Stimulated activated CD8-positive, alpha-beta memory T cell treated with anti-CD3 and anti-CD28 coated beads, Interleukin-7, amount 100 ng/mL, for 48 hours (primary cell): ENCODE measurements at places on chromosomes 12 and 14.

- DNase-seq: no peak
Observed at GRCh38 chr12:26519462-26519861, 313.5 kb downstream of the ITPR2 start.

DNA sequence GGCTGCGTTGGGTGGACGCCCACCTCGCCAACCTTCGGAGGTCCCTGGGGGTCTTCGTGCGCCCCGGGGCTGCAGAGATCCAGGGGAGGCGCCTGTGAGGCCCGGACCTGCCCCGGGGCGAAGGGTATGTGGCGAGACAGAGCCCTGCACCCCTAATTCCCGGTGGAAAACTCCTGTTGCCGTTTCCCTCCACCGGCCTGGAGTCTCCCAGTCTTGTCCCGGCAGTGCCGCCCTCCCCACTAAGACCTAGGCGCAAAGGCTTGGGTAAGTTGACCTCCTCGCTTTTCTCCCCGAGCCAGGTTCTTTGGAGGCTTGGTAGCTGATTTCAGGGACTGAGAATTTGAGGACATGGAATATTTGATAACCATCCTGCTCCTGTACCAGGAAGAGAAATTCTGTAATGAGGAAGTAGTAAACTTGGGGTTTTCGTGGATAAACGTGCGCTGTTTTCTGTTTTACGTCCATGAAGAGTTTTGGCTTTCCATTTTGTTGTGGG, 530 bp downstream of the APAF1 start:
- DNase-seq: no peak

DNA sequence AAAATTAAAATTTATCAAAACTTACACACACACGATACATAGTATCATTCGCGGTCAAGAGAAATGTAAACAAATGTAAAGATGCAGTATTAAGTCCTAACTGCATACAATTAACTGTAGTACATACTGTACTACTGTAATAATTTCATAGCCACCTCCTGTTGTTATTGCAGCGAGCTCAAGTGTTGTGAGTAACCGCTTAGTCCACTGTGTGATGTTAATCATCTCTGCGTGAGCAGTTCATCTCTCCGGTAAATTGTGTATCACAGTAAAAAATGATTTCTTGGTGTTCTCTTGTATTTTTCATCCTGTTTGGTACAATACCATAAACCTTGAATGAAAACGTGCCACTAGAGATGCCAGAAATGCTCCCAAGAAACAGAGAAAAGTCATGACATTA, 6.5 kb downstream of the EPS8 start:
- no peak for DNase-seq

DNA sequence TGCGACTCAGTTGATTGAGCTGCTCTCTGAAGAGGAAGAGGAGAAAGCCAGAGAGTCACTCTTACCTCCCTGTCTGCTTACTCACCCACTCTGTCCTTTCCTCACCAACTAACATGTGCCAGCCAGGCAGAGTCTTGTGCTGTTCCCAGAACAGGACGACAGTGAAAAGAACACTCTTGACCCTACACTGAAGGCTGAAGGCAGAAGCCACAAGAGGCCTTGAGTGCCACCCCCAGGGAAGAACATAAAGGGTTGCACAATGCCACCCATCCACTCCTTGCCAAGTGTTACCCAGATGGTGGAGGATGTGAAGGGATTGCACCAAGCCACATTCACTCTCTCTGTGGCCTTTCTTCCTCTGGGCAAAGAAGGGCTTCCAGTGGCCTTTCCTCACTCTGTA, 12.8 kb downstream of the ABHD4 start:
- DNase-seq: no peak

DNA sequence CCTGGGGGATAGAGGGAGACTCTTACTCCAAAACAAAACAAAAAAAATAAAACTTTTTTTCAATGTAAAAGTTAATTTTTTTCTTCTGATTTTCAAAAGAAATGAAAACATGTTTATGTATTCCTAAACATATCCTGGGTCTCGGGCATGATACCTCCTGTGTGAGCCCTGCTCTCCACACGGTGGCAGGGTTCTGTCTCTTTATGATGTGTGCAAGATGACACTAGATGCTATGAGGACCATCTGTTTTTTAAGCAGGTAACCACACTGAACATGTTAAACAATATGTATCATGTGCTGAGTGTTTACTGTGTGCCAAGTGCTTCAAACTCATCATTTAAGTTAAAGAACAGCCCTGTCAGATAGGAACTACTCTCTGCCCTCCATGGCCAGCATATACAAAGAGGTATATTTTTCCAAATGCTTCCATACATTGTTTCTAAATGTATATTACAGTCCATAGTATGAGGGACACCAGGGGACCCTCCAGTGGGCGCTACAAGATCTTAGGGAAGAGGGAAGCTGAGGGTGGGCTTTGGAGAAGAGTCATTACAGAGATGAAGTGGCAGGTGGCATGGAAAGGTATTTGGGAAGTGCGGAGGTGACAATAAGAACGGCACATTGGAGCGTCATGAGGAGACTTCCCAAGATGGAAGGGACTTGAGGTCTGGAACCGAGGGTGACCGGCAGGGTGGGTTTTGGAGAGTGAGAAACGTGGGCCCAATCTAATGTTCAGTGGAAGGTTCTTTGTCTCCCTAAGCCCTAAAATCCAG, 28.5 kb downstream of the FOS start:
- DNase-seq: no peak
